ENCODE measurements at places on chromosomes 16 and 17.

DNA sequence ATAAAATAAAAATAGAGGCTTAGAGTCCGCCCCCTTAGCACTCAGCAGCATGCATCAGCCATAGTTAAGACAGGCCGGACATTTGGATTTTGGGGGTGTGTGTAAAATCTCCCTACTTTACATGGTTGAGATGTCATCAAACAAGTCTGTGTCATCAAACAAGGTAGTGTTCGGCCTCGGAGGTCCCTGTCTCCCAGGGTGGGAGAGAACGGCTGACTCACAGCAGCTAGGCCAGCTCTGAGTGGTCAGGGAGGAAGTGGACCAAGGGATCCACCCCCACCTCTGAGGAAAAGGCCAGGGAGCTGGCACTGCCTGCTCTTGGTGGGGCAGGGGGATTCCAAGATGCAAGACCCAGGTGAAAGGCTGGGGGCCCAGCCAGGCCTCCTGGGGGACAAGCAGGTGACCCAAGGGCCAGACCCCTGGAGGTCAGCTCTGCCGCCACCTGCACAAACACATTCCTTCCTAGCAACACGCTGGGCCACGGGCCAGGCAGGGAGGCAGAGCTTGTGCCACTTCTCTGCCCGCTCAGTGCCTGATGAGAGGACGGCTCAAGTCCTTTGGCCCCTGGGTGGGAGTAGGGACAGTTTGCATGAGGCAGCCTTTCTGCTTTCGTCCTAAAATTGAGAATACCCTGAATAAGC, 28.5 kb downstream of the KIFC3 start:
- DNase-seq = no peak

DNA sequence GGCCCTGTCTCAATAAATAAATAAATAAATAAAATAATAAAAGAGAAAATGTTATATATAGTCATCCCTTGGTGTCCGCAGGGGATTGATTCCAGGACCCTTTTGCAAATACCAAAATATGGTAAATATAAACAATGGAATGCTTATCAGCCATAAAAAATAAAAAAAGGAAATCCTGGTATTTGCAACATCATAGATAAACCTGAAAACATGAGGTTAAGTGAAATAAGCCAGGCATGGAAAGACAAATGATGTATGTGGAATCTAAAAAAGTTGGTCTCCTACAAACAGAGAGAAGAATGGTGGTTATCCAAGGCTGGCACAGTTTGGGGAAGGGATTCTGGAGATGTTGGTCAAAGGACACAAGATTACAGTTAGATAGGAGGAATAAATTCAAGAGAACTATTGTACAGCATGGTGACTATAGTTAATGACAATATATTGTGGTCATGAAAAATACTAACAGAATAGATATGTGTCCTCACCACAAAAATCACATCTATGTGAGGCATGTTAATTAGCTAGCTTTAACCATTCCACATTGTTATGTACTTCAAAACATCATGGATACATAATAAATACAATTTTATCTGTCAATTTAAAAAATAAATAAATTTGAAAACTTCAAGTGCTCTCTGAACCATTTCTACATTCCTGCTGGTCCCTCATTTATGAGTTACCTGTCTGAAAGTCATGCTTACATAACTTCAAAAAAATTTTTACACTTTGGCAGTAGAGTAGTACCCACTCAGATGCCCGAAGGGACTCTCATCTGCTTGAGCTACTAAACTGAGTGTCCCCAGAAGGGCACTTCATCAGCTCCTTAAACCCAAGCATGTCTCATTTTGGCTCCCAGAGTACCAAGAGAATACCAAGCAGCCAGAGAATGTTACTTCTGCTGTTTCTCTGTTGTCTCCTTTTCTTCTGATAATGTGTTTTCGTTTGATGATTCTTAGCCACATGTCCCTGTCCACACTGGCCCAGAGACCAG, 26.6 kb downstream of the N4BP1 start:
- DNase-seq = no peak

DNA sequence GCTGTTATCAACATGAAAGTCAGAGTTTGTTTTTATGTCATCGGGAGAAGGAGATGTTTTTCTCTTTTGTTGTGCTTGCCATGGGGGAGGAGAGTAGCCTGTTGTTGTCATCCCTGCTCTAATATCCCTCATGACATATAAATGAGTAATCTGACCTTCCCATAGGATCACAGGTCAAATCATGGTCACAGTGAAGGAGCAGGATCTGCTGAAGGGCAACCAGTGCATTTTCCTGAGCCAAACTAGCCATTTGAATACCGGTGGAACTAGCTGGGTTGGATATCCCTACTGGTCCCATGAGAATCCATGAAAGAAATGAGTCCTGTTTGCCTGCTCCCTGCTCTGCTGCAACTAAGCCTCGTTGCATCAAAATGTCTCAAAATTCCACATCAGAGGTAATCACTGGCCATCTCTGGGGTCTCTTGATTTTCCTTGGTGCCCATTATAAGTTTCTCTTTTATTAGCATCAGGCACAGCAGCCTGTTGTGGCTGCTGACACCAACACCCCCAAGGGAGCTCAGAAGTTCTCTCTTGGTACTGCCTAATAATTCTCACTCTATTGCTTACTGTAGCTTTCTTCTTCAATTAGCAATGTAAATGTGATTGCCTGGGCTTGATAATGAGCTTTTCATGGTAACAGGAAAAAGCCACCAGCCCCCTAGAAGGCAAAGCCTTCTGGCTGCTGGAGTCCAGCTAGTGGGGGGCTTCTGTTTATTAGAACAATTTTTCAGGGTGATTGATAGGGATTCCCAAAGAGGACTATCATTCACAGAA, 211.4 kb upstream of the ERCC4 start:
- no peak for DNase-seq

DNA sequence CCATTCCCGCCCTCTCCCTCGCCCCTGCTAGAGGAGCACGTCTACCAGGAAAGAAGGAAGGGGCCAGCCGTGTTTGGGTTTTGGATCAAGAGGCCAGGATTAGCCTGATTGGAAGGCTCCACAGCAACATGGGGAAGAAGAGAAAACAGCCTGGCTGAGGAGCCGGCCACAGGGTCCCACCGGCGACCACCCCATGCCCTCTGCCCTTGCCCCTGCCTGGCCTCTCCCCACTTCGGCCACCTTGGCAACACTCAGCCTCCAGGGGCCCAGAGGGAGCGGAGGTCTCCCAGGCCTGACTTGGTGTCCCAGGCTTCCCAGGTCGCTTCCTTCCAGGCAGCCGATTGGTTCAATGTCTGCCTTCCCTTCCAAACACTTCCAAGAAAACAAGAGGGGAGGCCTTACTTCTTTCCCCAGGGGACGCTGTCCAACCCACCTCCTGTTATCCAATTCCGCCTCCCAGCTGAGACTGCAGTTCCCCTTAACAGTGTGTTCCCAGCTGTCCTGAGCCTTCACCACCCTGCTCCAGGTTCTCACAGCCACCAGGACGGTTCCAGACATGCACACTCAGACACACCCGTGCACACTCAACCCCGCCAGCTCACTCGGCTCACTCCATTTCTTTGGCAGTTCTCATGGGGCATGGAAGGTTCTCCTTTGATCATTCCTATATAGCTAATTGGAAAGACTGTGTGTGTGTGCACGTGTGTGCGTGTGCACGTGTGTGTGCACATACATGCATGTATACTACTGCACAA, 65.4 kb downstream of the RBFOX3 start:
- DNase-seq = no peak

DNA sequence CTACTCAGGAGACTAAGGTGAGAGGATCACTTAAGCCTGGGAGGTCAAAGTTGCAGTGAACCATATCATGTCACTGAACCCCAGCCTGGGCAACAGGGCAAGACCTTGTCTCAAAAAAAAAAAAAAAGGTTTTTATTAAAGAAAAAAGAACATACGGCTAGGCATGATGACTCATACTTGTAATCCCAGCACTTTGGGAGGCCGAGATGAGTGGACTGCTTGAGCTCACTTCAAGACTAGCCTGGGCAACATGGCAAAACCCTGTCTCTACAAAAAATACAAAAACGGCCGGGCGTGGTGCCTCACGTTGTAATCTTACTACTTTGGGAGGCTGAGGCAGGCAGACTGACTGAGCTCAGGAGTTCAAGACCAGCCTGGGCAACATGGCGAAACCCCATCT, 38.4 kb downstream of the RANBP10 start:
- DNase-seq = no peak

DNA sequence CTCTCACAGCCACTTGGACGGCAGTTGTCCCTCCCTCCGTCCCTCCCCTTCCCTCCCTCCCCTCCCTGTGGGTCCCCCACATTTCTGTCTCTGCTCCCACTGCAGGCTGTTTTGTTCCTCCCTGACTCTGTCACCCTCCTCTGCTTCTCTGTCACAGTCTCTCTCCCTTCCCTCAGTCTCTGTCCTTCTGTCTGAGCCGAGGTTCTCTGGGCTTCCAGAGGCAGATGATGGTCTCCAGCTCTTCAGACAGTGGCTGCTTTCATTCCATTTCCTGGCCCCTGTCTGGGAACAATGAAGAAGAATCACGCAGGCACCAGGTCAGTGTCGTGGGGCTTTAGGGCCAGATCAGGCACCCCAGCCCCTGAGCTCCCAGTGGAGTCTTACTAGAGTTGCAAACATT, 8.8 kb upstream of the CYB561 start:
- no peak for DNase-seq

- no peak for DNase-seq
Observed at GRCh38 chr17:77995146-77995852, 36.8 kb downstream of the TNRC6C start.

- DNase-seq = no peak
Observed at GRCh38 chr16:50611332-50611934, 63.2 kb downstream of the NKD1 start.

GRCh38 chr16:75660321-75660720, 12.7 kb downstream of the TERF2IP start:
- DNase-seq = no peak

DNA sequence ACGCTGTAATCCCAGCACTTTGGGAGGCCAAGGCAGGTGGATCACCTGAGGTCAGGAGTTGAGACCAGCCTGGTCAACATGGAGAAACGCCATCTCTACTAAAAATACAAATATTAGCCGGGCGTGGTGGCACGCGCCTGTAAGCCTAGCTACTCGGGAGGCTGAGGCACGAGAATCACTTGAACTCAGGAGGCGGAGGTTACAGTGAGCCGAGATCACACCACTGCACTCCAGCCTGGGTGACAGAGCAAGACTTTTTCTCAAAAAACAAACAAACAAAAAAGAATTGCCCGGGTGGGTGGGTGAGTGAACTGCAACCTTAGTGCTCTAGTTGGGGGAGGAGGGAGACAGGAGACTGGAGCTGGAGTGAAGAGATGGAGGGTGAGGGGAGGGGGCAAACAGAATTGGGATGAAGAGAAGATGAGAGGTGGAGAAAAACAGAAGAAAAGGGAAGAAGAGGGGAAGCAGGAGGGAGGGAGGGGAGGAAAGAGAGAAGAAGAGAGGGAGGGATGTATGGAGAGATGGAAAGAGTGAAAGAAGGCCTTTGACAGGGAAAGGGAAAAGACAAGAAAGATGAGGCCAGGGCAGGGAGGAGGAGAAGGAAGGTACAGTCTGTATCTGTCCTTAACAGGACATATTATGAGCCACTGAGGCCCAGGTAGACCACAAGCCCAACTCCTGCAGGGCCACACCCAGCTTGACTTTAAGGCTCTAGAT, 5.5 kb upstream of the SRCIN1 start:
- no peak for DNase-seq

DNA sequence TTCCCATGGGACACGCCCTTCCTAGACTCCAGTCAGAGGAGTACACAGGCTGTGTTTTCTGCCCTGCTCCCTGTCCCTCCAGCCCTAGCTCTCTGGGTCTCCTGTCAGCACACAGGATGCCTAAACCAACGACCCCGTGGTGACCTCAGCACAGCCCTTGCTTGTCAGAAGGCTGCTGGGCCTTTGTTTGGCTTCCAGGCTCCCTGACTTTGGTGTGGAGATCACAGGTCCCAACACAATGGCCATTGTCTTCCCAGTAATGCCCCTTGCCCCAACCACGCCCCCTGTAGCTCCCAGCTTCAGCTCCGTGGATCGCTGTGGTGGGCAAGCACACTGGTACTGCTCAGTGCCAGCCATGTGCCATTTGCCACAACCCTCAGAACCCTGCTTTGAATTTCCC, 15.0 kb downstream of the HNF1B start:
- no peak for DNase-seq
